ENCODE measurements at places on chromosomes 6 and 20. TPM values are rescaled to one million over a fixed set of nuclear protein-coding genes. Genes with fewer than 3 reads are reported as not detected.

DNA sequence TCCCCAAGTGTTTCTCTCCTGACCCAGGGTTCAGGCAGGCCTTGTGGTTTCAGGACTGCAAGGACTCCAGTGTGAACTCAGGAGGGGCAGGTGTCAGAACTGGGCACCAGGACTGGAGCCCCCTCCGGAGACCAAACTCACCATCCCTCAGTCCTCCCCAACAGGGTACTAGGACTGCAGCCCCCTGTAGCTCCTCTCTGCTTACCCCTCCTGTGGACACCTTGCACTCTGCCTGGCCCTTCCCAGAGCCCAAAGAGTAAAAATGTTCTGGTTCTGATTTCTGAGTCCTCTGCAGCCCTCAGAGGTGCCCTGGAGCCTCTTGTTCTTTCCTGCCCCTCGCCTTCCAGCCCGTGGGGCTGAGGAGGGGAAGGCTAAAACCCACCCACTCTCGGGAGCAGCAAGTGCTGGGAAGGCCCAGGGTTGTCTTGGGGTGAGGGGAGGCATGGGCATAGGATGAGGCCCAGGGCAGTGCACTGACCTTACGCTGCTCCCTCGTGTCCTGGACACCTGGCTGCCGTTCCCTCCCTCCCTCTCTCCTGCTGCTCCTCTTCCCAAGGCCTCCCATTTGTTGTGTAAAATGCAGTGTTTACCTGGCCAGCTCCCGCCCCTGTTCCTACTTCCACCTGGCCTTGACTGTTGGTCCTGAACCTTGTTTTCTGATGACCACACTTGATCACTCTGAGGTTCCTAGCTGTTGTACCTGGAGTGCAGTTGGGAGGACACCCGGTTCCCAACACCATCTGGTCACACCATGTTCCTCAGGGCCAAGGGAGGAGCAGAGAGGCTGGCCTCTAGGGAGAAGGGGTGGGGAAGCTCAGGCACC is 9.9 kb downstream of the CNPY3 start:
- DNase-seq: no peak

Gene MACROD2
- 6.1 TPM for total RNA-seq

Gene LRFN2
- total RNA-seq: 0.15 TPM

- no peak for DNase-seq
Measured at GRCh38 chr20:18922251-18922650, 108.7 kb downstream of the SCP2D1 start.

- no peak for DNase-seq
Measured at GRCh38 chr6:29926413-29927274, 15.7 kb upstream of the HLA-A start.

GRCh38 chr6:21524201-21524600 is 69.3 kb upstream of the SOX4 start:
- no peak for DNase-seq

DNA sequence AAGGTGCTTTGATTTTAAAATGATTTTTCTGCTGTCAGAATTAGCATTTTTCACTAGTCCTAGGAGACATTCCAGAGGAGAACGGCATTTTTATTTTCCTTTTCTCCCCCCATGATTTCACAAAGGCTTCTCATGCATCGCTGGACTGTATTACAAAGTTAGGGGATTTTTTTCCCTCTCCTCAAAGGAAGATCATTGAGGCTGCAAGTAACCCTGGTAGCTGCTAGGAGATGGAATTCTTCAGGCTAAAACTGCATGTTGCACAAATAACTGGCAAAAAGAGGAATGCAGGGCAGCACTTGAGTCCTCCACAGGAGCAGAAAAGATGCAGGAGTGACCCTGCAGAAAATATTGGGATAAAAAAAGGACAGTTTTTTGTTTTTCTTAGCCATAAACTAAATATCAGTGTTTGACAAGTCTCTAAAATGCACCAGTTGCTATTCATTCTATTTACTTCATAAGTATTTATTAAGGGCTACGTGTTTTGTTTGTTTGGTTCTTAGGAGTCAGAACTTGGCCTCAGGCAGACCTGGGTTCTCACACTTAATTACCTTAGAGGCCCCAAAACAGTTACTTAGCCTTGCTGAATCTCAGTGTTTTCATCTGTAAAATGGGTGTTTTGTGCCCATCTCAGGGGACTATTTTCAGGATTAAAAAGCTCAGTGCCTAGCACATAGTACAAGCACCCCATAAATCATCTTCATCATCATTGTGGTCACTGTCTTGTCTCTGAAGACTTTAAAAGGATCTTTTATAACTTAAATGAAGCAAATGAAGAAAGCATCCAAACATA is 144.5 kb upstream of the ID4 start:
- DNase-seq: no peak

Gene TRIM40
- not detected for total RNA-seq

DNA sequence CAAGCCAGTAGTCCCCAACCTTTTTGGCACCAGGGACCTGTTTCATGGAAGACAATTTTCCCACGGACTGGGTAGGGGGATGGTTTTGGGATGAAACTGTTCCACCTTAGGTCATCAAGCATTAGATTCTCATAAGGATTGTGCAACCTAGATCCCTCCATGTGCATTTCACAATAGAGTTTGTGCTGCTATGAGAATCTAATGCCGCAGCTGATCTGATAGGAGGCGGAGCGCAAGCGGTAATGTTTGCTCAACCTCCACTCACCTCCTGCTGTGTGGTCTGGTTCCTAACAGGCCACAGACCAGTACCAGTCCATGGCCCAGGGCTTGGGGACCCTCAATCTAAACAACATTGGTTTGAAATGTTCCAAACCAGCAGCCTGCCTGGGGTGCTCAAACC is 137.0 kb upstream of the STXBP5 start:
- no peak for DNase-seq

GRCh38 chr6:144715344-144715743 is 430.2 kb downstream of the UTRN start:
- no peak for DNase-seq

Gene ANKEF1
- total RNA-seq: 6.6 TPM

Gene TMEM170B
- total RNA-seq: 3.0 TPM

DNA sequence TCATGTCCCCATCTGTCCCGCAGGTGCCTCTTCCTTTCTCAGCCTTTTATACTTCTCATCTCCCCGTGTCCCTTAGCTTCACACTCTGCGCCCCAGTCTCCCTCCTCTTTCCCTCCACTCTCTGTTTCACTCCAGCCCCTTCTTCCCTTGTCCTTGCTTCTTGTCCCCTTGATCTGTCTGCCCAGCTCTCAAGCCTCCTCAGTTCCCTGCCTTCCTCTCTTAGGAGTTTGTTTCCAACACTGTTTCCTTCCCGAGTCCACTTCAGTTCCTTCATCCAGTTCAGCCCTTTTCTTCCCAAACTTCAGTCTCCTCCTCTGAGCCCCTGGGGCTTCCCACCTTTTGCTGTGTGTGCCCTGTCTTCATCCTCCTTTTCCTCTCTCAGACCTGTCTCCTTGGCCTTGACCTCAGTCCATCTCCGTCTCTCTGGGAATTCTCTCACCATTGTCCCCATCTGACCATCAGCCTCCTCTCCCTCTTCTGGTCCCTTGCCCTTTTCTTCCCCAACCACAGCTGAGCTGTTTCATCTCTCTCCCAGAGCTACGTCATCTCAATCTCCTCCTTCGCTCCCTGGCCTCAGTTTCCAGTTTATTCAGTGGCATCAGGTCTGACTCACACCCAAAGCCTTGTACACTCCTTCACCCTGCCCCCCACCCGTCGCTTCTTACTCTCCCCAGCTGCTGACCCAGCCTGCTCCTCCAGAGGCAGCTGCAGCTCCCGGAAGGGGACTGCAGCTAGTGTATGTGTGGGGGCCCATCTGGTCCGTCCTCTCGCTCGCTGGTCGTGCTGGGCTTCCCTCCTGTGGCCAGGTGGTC is 2.7 kb upstream of the DDR1 start:
- no peak for DNase-seq

DNA sequence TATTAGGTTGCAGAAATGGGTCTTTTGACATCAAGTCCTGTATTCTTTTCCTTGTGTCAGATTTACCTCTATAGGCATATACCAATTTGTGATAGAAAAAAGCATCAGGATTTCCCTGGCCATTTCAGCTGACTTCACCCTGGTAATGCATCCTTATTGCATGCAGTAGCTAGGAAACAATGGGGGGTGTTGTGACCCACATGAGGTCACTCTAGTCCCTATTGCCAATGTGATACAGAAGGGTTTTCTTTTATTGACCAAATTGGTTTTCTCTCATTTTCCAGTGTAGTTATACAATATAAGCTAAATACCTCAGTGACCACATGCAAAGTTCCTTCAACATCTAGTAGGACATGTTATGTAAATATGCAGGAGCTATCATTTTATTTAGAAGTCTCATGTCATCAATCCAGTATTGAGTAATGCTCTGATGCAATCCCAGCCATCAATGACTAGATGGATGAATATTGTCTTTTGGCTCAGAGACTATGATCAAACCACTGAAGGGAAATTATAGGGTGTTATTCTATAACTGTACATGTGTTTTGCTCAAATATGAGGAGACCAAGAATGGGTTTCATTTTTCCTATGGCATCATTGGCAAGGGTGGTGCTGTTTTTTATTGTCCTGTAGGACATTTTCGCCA is 177.7 kb downstream of the KLHL32 start:
- no peak for DNase-seq

DNA sequence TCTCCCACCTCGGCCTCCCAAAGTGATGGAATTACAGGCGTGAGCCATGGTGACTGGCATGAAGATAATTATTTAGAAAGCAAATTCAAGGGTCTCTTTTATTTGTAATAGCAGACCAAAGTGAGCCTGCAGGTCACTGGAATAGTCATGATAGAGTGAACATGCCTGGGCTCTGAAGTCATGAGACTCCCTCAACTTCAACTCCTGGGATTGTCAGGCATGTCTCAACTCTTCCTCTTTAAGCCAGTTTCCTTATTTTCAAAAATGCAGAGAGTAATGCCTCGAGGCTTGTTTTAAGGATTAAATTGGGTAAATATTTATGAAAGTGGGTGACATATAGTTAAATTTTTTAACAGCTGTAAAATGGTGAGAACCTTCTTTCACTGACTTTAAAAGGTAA is 22.7 kb upstream of the HECA start:
- no peak for DNase-seq

- DNase-seq: no peak
Measured at GRCh38 chr20:48336597-48336996, 491.2 kb downstream of the PREX1 start.

Gene PBOV1
- total RNA-seq: not detected

GRCh38 chr20:24437196-24438082 is 32.0 kb upstream of the SYNDIG1 start:
- no peak for DNase-seq

Gene ANGPT4
- total RNA-seq: 0.80 TPM
